ENCODE measurements at places on chromosomes 13 and 19.
A peak's percentile ranks its signal among the peaks of the same experiment; 100 is the strongest.

DNA sequence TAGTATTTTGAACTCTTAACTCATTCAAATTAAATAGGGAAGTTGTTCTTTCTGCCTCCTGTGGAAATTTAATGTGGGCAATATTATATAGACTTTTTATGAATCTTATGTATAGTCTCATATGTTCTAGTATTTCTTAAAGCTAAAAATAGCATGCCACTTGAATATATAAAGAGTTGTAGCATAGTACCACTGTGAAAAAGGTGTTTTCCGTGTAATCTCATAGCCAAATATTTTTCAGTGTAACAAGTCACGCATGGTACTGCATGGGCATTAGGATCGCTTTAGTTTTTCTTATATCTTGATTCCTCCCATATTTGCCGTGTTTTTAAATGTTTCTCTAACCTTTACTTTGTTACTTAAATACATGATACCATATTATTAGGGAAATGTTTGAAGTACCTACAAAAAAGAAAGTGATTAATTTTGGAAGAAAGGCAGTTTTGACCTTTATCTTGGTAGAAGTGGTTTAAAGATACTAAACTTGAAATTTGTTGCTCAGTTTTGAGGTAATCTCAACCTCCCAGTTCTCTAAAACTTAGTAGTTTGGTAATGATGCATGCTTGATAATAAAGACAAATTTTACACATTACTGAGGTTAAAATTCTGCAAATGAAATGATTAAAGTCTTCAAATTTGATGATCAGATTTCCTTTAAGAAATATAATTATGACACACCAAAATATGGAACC, 81.2 kb downstream of the PAN3 start:
- DNase-seq: no peak

- peak; percentile 20 for DNase-seq
These were observed 11.9 kb upstream of the GDF15 start for GRCh38 chr19:18373892-18374629.

DNA sequence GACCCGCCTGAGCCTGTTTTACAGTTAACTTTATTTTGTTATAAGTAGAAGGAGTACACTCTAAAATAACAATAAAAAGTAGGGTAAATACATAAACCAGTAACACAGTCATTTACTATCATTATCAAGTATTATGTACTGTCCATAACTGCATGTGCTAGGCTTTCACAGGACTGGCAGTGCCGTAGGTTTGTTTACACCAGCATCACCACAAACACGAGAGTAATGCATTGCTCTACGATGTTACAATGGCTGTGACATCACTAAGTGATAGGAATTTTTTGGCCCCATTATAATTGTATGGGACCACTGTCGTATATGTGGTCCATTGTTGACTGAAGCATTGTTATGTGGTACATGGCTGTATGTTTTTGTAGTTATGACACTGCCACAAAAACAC, 41.3 kb upstream of the SLC7A9 start:
- no peak for DNase-seq

DNA sequence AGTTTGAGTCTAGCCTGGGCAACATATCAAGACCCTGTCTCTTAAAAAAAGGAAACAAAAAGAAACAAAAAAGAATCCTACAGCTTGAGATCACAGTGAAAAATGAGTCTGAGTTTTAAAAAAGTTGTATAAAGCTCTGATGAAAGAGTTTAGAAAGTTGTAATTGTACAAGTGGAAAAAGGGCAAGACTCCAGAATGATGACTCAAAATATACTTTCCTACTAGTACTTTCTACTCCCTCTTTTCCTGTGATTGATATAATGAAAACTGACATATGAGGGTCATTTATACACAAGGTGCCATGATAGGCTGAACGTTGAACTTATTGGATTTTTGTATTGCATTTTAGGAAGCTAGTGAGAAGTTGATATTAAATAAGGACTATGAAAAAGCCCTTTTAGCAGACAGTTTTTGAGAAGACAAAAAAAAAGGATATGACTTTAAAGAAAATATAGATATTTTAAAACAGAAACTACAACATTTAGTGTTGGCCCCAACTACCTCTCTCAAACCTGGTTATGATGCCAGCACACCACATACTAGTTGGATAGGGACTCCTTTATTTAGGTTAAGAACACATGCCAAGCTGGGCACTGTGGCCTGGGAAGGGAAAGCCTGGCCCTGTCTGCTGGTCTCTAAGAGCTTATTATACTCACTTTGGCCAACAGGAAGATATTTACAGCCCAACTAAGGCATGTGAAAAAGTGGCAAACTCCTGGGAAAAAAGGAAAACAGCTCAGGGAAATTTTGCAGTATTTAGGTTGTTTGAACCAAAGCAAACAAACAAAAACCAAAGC, 116.6 kb downstream of the KL start:
- no peak for DNase-seq

DNA sequence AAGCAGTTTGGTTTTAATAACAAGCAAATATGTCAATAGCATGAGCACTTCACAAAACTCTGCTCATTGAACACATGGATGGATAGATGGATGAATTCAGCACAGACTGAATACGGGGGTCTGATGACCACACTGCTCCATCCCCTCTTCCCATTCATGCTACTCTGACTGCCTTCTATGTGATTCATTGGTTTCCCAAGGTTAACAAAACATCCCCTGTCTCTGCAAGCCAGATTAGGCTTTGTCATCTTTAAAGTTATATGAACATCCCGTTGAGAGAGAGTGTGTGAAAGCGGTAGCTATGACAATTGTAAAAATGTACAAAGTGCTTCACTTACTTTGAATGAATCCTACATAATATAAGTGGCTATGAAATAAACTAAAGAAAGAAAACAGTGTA, 252.5 kb downstream of the OXGR1 start:
- DNase-seq: no peak

DNA sequence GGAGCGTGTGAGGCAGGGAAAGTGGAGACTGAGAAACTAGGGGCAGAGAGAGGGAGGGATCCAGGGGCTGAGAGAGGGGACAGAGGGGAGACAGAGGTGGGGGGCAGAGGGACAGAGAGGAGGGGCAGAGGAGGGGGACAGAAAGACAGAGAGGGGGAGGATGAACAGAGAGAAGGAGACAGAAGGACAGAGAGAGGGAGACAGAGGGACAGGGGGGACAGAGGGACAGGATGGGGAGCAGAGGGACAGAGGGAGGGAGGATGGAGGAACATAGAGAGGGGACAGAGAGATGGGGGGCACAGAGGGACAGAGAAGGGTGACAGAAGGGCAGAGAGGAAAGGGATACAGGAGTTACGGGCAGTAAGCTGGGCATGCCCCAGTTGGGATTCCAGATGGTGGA, 14.7 kb upstream of the NANOS2 start:
- no peak for DNase-seq

DNA sequence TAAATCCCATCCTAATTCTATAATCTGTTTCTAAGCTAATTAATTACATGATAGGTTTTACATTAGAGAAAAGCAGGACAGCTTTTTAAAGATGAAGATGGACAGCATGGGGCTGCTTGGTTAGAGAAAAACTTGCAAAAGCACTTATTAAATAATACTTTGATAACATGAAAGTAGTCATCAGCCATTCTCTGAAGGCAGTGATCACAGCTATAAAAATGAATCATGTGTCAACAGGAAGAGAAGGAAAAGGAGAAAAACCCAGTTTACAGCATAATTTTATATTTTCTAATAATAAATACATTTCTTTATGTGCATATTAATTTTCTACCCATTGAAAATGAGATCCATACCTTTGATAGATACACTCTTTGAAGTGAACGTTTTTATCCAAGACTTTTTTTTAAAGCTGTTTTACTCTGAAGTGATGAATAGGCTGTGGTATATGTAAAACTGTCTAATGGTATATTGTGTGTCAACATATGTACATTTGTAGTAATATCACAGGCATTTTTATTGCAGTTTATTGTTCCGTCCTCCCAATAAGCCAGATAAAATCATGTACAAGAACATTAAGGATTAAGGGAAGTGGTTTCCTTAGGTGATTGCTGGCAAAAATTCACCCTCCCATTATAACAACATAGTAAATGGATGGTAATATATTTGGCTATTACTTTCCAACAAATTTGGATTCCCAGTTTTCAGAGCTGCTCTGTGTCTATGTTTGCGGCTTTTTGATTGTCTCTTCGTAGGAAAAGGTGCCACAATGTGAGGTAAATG, 1.3 kb upstream of the KLF5 start:
- DNase-seq: no peak

DNA sequence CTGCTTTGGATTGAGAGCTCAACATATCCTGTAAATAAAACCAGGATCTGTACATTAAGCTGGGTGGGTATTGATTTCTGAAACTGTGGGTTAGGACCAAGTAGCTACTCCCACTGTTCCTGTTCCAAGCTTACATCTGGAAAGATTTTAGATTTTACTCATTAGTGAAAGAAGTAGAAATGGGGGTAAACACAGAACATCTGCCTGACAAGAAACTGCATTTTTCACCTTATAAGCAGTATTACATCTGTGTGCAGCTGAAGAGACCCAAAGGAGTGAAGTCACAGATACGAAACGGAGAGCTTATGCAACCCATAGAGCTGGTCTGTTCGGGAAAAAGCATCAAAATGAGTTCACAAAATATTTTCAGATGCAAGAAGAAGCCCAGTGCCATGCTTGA, 235.2 kb downstream of the SLITRK5 start:
- DNase-seq: no peak

GRCh38 chr13:27634231-27634630, 12.5 kb downstream of the POLR1D start:
- no peak for DNase-seq

- DNase-seq: no peak
These were observed 698.8 kb downstream of the LIG4 start for GRCh38 chr13:107516517-107516916.

DNA sequence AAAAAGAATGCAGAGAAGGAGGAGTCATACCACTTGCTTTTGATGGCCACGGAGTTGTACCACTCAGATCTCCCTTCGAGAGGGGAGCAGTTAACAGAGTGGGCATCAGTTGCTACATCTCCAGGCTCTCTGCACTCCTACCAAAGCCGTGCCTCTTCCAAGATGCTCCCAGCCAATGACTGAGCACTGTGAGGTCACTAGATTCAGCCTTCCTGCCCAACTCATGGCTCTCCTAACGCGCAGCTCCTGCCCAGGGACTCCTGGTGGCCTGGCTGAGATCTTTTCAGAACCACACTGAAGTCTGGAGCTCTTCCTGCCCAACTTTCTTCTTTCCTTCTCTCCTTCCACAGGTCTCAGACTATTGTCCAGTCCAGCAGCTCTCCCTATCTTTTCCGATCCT, 66.7 kb downstream of the LHFPL6 start:
- DNase-seq: no peak

GRCh38 chr19:1823020-1823419, 10.9 kb upstream of the ATP8B3 start:
- no peak for DNase-seq

- peak; percentile 4 for DNase-seq
These were observed 737 bp upstream of the ZNF181 start for GRCh38 chr19:34733266-34733745.

DNA sequence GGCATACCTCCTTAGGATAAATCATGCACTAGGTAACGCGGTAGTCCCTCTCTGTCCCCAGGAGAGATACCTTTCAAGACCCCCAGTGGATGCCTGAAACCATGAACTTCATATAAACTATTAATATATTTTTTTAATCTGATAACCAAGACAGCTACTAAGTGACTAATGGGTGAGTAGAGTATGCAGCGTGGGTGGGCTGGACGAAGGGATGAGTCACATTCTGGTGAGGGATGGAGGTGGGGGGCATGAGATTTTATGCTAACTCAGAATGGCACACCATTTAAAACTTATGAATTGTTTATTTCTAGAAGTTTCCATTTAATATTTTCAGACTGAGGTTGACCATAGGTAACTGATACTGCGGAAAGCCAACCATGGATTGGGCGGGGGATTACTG, 46.2 kb downstream of the CDK8 start:
- DNase-seq: no peak

GRCh38 chr19:370641-371330, 26.2 kb upstream of the MIER2 start:
- no peak for DNase-seq

- no peak for DNase-seq
These were observed 498.0 kb downstream of the DIAPH3 start for GRCh38 chr13:59665732-59666131.

- DNase-seq: no peak
These were observed 199.4 kb upstream of the IPO5 start for GRCh38 chr13:97753942-97754670.

- no peak for DNase-seq
These were observed 32.8 kb upstream of the LRCH1 start for GRCh38 chr13:46520166-46520565.

- peak; percentile 23 for DNase-seq
These were observed 5.2 kb upstream of the ZNF507 start for GRCh38 chr19:32339988-32340874.

DNA sequence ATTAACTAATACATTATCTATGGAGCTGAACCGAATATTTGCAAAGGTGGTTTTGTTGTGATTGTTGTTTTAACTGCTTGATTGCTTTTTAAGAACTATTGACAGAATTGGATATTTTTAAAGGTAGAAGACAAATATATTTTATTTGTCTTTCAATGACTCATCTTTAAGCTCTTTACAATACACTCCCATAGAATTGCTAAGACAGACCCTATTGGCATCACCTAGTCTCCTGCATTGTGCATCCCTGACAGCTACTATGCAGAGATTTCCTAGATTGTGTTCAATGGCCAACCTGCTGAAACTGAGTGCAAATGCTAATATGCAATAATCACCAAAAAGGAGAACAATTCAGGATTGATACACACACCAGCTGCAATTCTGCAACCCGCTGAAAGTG, 19.7 kb upstream of the SCEL start:
- no peak for DNase-seq

- no peak for DNase-seq
These were observed at the start of gene FARP1 for GRCh38 chr13:98142380-98143156. Gene FARP1, plus strand, starts transcription at chr13:98143094. Its CDS starts 70,149 bp downstream, at chr13:98213243.

GRCh38 chr13:23901365-23901764, 4.1 kb upstream of the C1QTNF9B start:
- no peak for DNase-seq

DNA sequence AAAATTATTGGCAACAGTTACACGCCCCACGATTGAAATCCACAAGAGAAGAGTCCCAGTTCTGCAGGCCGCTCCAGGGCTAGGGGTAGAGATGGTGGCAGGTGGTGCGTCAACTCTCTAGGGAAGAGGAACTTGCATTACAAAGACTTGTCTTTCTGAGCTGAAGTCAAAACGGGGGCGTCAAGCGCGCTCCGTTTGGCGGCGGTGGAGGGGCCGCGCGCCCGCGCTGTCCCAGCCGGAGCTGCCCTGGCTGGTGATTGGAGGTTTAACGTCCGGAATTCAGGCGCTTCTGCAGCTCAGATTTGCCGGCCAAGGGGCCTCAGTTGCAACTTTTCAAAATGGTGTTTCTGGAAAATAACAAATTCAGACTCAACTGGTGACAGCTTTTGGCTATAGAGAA, 38.9 kb downstream of the SOX1 start:
- DNase-seq: no peak

Data from activated T-cell treated with anti-CD3 and anti-CD28 coated beads for 1 hour (primary cell).